ENCODE measurements at places on chromosomes 16 and 17.
A peak's percentile ranks its signal among the peaks of the same experiment; 100 is the strongest.

DNA sequence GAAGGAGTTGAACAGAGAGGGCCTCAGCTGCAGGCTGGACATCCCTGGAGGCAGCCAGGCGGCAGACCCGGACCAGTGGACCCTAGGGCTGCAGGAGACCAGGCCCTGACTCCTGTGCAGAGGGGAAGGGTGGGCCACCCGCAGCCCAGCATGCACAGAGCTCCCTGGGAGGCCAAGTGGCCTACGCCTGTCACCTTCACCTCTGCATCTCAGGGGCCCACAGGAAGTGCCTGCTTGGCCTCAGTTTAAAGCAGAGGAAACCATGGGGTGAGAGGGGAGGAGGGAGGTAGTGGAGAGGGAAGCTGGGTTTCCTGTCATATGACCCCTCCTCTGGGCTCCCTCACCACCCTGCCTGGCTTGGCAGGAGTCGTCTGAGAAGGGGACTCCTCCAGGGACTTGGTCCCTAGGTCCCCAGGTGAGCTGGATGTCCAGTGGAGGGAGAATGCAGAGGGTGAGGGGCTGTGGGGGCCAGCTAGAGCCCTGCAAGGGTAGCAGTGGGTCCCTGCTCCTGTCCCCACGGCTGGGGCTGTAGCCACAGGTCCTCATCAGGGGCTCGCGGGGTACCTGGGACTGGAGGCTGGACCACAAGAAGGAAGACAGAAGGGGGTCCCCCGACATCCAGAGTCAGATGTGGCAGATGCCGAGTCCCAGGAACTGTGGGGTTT lies at the start of gene TMC8:
Gene TMC8 (plus strand): TSS at position 335 of the 665 bp plus-strand sequence. CDS start 818 bp downstream, outside the sequence.
- no peak for DNase-seq

GRCh38 chr17:29039764-29040598 lies 3.0 kb upstream of the PIPOX start:
- no peak for DNase-seq

DNA sequence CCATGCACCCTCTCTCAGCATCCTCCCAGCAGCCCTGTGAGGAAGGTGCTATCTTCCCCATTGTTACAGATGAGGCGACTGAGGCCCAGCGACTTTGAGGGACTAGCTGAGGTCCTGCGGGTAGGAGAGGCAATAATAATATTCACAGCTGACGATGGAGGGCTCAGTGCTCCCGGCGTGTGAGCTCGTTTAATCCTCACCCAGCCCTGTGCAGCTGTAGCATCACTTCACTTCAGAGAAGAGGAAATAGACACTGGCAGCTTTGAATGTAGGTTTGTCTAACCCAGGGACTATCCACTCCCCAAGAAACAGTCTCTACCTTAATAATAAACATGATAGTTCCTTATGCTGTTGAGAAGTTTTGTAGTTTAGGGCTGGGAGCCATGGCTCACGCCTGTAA lies 21.6 kb downstream of the LASP1 start:
- DNase-seq = no peak

DNA sequence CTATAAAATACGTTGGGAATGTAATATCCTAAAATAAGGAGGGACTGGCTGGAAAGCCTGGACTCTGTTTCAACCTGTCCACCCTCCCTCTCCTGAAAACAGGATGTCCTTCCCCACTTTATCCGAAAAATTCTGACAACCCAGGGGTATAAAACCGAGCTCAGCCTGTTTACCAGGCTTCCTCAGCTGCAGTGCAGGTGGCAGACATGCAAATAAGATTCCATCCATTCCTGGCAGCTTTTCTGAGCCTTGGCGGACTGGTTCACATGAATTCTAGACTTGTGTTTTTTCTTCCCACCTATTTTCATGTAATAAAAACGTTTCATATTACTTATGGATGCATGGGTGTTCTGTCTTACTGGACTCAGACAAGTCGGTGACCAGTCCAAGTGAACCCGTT lies 479.3 kb downstream of the KCNJ18 start:
- no peak for DNase-seq

DNA sequence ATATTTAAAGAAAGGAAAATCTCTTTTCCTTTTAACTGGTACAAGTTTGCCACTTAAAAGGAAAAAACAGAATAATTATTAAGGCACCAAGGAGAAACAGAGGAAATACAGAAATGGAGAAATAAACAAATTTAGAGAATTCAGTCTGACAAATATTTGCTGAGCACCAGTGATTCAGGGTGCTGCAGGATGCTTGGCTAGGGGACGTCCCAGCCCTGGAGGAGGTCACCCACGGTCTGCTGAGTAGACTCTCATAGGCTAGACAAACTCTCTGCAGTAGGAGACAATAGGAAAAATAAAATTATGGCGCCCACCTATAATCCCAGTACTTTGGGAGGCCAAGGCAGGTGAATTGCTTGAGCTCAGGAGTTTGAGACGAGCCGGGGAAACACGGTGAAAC lies 15.9 kb downstream of the C1QTNF1 start:
- DNase-seq = no peak

- peak; percentile 37 for DNase-seq
Observed at GRCh38 chr16:79316004-79316458, 284.5 kb downstream of the MAF start.

- no peak for DNase-seq
Observed at GRCh38 chr17:6352801-6353560, 81.9 kb downstream of the AIPL1 start.

DNA sequence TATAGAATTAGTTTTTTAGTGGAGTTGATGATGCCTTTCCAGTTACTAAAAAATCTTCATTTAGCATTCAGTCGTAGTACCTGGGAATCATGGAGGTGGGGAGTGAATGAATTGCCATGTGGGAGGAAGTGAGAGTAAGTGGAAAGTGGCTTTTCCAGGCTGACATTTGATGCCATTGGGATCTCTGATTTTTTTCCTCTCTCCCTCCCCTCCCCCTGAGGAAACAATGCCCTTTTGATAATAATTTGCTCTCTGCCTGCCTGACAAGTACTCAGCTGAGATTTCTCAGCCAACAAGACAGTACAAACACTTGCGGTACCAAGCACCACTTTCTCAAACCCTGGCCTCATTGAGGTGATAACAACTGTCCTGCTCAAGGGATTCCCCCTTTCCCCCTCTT lies 2.2 kb downstream of the UBE2Z start:
- no peak for DNase-seq

- DNase-seq = no peak
Observed at GRCh38 chr17:4215882-4216570, 47.8 kb downstream of the ANKFY1 start.

- DNase-seq = no peak
Observed at GRCh38 chr17:44565866-44566443, 8.7 kb downstream of the FZD2 start.

GRCh38 chr17:32720671-32721070 lies 156.3 kb downstream of the MYO1D start:
- no peak for DNase-seq

- no peak for DNase-seq
Observed at GRCh38 chr17:42381898-42382297, 6.3 kb downstream of the STAT3 start.

DNA sequence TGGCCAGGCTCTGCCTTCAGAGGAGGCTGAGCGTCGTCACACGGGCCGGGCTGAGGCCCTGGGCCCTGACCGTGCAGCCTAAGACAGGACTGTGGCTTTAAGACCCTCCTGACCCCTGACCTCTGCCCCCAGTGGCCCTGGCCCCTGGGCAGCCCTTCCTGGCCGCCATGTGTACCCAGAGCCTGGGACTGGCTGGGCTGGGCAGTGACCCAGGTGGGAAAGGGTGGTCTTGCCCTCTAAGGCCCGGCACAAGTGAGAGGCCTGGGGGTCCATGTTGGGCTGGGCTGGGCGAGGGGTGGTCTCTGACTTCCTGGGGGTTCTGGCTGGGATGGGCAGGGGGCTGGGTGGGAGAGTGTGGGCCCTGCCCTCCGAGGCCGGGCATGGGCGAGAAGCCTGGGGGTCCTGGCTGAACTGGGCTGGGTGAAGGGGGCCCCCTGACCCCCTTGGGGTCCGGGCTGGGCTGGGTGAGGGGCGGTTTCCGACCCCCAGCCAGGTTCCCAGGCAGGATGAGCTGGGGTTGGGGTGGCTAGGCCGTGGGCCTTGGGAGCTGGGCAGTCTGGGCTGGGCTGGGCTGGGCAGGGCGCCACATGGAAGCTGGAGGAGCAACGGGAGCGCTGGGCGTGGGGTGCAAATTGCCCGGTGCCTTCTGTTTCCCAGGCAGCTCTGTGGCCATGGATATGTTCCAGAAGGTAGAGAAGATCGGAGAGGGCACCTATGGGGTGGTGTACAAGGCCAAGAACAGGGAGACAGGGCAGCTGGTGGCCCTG lies at the start of gene CDK3:
Gene CDK3 (plus strand): TSS at position 101 of the 767 bp plus-strand sequence. CDS start 571 bp downstream, at position 672.
- no peak for DNase-seq

- DNase-seq = no peak
Observed at GRCh38 chr17:35529866-35530265, 7.6 kb downstream of the SLFN12L start.

DNA sequence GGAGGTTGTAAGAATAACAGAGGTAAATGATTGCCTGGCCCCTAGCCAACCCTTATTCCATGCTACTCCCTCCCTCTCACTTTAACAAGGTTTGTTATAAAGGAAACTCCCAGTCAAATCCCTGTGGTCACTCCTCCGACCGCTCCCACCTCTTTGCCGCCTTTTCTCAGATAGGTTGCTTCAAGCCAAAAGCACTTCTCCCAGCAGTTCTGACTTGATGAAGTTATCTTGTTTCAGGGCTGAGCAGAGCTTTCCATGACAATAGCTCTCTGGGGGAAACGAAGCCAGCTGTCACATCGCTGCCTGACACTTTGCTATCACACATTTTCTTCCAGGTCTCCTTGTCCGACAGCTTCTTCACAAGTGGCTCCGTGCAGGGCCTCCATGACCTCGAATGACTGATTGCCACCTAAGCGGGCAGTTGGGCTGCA lies 278.6 kb downstream of the HAPSTR1 start:
- DNase-seq = no peak

GRCh38 chr17:55757659-55758058 lies 6.8 kb downstream of the PCTP start:
- DNase-seq = no peak

GRCh38 chr17:43628089-43628650 lies 33.6 kb downstream of the MEOX1 start:
- DNase-seq = no peak

GRCh38 chr17:45963889-45964288 lies 35.2 kb upstream of the STH start:
- DNase-seq = no peak

DNA sequence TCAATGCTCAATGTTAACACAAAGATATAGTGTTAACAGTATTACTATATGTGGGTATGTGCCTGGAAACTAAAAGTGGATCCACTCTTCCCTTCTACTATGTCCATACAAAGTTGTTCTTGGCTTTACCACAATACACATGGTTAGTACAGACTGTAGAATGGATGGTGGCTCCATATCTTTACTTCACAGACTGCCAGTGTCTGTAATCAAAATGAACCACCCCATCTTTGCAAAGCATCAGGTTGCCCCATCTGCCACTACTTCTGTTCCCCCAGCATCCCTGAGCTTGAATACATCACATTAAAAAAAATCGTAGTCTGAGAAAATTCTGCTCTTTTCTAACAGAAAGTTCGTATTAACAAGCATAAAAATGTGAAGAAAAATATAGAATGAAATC lies 30.0 kb downstream of the USP32 start:
- no peak for DNase-seq

DNA sequence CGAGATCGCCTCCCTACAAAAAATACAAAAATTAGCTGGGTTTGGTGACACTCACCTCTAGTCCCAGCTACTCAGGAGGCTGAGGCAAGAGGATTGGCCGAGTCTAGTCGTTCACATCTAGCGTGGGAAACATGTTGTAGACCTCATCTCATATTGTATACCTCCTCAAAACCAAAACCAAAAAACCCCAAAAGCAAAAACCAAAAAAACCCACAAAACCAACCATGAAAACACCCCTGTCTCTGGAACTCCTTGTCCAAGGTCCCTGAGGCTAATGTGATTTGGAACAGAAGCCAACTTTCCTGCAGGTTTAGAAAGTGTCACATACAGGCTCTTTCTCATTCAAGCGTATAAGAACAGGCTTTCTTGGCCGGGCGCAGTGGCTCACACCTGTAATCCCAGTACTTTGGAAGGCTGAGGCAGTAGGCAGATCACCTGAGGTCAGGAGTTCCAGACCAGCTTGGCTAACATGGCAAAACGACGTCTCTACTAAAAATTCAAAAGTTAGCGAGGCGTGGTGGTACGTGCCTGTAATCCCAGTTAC lies 29.0 kb downstream of the RAB11FIP3 start:
- DNase-seq = no peak

DNA sequence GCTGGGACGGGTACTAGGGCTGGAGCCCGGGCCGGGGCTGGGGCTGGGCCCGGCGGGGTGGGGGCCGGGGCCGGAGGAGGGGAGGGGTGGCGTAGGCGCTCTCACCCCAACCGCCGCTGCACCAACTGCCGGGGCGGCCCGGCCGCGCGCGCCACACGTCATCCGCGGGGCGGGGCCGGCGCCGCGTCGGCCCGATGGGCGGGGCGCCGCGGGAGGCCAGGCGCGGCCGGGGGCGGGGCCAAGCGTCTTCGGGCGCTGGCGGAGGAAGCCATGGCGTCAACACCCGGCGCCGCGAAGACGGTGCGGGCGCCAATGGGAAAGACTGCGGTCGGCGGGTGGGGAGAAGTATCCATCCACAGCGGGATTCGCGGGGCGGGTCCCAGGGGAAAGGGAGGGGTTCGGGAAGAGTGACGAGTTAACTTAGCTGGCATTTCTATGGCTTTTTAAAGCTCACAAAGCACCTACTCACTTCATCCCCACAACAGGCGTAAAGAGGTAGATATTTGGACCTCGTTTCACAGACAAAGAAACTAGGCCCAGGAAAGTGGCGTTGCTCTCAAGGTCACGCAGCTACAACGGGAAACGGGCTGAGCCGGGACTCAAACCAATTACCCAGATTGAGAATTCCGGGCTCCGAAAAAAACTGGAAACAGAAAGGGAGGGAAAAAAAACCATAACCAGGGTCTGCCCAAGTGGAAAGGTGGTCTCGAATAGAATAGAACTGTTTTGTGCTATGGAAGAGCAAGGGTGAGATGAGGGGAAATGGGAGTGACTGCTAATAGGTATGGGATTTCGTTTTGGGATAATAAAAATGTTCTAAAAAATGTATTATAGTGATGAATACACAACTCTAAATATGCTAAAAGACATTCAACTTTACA lies at the start of gene SPAG9:
Gene SPAG9 (minus strand): TSS at position 130 of the 881 bp plus-strand sequence. CDS start 212 bp downstream, outside the sequence.
- peak; percentile 88 for DNase-seq

- DNase-seq = no peak
Observed at GRCh38 chr16:13634253-13634652, 285.7 kb upstream of the ERCC4 start.

DNA sequence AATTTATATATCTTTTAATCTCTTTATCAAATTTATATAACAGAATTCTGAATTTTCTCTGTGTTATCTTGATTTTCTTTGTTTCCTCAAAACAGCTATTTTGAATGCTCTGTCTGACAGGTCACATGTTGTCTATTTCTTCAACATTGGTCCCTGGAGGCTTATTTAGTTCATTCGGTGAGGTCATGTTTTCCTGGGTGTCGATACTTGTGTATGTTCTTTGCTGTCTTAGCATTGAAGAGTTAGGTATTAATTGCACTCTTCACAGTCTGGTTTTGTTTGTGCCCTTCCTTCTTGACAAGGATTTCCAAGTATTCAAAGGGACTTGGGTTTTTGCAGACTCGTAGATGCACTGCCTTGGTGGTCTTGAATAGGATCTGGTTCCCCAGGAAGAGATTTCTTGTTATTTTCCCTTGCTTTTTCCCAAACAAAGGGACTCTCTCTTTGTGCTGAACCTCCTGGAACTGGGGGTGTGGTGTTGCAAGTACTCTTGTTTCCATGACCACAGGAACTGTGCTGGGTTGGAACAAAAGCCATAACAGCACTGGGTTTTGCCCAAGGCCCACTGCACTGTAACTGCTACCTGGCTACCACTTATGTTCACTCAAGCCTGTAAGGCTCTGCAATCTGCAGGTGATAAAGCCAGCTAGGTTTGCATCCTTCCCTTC lies 1483.0 kb downstream of the CDH8 start:
- DNase-seq = no peak

All from stimulated activated CD8-positive, alpha-beta memory T cell treated with anti-CD3 and anti-CD28 coated beads, Interleukin-2, amount 100 ng/mL, for 48 hours (primary cell).